ENCODE measurements at places on chromosomes 1 and 21.

DNA sequence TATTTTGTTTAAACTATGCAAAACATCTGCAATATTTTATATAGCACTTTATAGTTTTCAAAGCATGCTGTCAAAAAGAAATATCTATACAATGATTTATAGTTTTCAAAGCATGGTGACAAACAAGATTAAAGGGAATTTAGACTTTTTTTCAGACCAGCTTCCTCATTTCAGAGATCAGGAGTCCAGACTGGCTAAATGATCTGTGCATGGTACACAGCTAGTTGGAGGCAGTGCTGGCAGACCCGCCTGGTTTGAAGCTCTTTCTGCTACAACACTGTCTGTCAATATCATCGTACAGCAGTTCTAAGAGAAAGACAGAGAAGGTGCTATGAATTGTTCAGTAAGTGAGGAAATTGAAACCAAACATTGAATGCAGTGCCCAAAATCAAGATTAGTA is 479.0 kb downstream of the PTBP2 start:
- DNase-seq = no peak

DNA sequence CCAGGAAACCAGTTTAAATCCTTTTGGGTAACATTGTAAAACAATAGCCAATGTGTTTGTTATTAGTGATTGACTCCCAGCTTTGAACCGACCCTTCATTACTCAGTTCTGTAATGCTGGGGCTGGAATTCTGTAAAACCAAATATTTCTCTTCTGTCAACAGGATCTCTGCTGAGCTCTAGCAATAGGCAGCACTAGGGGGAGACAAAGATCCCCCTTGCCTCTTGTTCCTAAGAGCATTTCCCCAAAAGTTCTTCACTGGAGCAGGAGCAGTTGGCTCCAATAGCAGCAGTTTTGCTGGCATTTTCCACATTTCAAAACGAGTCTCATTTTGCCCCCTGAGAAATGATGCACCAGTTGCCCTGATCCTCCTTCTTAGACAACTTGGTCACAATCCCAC is 1671.1 kb downstream of the MRPL39 start:
- no peak for DNase-seq

GRCh38 chr1:202687370-202687769 is 22.9 kb downstream of the SYT2 start:
- DNase-seq = no peak

DNA sequence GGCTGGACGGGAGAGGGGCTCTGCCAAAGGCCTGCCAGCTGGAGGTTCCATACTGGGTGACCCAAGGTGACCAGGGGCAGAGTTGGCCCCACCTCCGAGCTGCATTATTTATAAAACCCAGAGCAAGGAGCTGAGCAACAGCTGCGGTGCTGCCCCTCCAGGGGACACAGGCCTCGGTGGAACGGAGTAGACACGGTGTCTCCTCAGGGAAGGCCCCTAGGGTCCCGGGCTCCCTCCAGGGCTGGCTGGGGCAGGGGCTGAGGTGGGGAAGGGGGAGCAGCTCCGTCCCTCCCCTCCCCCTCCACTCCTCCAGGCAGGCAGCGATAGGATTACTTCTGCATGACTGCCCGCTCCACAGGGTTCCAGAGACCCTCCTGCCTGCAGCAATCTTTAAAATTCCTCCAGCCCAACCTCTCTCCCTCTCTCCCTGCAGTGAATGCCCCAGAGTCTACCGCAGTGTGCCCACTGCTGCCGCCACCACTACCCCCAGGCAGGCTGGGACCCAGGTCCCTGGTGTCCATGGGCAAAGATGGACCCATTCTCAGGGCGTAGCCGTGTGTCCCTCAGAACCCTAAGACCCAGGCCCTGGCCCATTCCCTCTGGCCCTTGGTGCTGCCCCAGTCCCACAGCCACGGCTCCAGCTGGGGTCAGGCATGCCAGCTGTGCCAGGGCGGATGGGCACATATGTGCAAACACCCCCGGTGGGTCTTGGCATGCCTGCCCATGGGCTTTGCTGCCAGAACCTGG is 10.8 kb downstream of the AHDC1 start:
- no peak for DNase-seq

- DNase-seq = no peak
Measured at GRCh38 chr1:68145418-68146126, 86.8 kb downstream of the WLS start.

DNA sequence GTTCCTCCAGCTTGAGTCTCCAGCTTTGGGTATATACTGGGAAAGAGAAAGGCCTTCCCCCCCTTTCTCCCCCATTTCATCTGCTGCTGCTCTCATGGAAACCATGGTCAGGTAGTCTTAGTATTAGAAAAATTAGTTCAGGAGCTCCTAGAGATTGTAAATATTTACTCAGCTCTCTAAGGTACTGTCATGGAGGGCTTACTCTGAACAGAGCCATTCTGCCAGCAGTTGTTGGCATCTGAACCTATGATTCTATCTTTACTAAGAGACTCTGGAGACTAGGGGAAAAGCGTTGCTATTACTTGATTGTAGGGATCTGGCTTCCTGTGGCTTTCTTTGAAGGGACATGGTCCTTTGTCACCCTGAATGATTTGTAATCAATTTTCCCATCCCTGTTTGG is 6.1 kb downstream of the INTS3 start:
- DNase-seq = no peak

DNA sequence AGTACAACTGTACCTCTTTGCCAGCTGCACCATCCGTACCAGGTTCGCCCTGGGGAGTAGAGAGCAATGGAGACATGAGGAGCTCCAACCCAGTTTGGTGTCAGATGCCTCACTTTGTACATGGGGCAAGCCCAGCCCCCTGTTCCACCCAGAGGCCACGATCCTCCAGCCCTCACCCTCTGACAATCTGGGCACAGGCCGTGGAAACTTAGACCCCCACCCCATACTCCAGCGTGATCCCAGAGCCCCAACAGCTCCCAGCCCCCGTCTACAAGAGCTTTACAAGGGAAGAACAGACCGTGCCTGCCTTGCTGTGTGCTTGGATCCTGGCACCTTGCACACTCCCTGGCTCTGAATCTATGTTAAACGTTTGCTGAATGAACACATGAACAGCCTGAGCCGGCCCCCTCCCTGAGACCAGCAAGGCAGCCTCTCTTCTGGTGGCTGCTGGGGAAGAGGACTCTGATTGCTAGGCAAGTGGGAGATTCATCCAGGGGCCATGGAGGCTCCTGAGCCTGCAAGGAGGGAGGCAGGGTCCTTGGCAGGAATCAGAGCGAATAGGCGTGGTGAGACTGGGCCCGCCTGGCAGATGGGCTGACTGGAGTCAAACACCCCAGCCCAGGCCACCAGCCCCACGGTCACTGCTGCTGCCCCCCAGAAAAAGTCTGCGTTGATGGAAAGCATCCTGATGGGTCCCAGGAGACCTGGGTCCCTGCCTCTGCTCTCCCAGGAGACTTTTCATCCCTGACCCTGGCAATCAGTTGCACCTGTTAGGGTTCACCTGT is 12.5 kb upstream of the PEF1 start:
- no peak for DNase-seq

GRCh38 chr1:68495968-68496679 is 758 bp downstream of the DEPDC1 start:
- no peak for DNase-seq

GRCh38 chr1:179016706-179017382 is 8.8 kb upstream of the FAM20B start:
- no peak for DNase-seq

DNA sequence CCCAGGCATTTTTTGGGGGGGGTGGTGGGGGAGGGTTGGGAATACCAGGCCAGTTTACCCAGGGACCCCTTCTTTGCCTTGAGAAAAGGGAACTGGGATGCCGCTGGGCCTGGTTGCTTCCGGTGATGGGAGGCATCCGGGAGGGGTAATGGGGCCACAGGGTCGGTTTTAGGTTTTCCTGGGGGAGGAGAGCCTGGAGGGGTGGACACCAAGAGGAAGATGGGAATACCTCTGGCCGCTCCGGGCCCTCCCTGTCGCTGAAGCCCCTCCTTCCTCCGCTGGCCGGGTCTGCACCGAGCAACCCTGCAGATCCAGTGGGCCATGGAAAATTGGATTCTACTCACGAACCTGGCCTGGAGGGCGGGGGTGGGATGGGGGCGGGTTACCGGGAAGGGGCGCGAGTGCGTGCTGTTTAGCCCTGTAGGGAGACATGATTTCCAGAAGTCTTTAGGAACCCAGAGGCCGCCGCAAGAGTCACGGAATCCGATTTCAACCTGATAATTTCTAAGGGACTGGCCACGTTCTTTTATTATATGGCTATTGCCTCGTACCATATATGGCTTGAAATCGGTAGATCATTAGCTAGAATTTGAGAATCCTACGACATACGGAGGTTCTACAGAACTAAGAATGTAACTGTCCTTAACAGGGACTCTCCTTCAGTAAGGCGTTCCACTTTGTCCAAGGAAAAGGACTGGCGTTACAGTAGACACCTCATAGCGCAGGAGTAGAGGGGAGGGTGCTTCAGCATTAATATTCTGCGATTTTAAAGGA is 749 bp downstream of the AKIRIN1 start:
- DNase-seq = no peak

GRCh38 chr1:31574749-31575368 is 1.5 kb upstream of the TINAGL1 start:
- no peak for DNase-seq

GRCh38 chr1:166952002-166952746 is 23.2 kb downstream of the ILDR2 start:
- no peak for DNase-seq

DNA sequence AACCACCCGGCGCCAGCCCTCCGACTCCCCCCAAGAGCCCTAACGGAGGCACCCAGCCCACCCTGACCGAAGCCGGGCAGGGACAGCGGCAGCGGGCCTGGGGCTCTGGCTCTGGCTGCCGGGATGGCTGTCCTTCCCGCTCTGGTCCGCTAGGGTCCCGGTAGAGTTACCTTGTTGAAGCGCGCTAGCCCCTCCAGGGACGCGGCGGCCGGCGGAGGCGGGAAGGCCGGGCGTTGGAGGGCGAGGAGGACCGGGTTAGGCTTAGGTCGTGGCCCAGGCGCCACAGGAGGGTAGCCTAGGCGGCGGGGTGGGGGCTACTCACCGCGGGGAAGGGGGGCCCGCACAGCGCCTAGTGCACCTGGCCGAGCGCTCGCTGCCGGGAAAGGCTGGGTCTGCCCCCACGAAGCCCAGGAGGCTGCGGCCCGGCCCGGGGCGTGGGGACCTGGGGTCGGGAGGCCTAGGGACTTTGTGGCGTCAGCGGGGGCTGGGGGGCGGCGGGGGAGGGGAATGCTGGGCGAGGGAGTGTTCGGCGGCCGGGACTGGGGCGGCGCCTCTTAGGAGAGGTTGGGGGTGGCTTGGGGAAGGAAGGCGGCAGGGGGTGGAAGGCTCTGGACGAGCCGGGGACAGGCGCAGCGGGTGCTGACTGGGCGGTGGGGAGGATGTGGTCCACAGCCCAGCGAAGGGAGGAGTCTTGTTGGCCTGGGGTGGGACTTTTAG is at the start of gene TRIM17:
TRIM17 (minus strand) TSS at position 645 of the 717 bp plus-strand sequence. CDS start 1,789 bp downstream, outside the sequence.
- peak; percentile 31 for DNase-seq

GRCh38 chr1:148294116-148294807 is 142.2 kb upstream of the NBPF11 start:
- no peak for DNase-seq

- no peak for DNase-seq
Measured at GRCh38 chr21:37128076-37128475, 55.0 kb downstream of the TTC3 start.

DNA sequence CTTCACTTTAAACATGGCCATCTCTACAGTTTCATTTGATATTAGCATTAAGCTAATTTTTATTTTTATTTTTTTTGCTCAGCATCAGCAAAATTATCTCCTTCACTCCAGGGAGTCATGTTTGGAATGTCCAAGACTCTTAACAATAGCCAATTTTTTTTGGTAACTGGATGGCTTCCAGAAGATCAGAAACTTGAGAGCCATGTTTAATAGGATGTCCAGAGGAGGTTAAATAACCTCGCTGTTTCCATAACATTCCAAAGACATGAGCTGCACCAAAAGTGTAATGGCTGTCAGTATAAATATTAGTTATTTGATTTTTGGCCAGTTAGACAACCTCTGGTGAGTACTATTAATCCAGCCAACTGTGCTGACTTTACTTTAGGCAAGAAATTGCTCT is 80.7 kb downstream of the DNTTIP2 start:
- DNase-seq = no peak

DNA sequence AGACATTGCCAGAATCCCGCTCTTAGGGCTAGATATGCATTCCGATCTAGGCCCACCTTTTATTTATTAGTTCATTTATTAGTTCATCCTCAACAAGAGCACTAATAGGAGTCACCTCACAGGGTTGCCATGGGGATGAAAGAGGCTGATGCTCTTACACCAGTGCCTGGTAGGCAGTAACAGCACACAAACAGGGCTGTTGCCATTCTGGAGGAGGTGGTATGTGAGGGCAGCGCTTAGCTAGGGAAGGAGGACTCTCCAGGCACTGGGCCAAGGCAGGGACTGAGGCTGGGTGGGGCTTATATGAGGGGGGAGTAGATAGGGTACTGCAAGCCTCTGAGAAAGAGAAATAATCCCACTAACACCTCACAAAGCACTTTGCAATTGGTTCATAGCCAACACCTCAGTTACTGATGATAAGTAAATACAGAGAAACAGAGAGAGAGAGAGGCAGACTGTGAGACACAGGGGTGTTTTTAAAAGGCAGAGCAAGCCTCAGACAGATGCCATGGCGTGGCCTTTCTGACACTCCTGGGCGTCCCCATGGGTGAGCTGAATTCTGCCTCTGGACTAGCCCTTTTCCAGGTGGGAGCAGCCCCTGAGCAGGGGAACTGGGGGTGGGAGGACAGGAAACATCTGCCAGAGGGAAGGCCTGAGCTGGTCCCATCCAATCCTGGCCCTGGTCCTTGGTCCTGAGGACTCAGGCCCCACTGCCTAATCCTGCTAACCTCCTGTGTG is 5.9 kb downstream of the FCGR2A start:
- DNase-seq = no peak

DNA sequence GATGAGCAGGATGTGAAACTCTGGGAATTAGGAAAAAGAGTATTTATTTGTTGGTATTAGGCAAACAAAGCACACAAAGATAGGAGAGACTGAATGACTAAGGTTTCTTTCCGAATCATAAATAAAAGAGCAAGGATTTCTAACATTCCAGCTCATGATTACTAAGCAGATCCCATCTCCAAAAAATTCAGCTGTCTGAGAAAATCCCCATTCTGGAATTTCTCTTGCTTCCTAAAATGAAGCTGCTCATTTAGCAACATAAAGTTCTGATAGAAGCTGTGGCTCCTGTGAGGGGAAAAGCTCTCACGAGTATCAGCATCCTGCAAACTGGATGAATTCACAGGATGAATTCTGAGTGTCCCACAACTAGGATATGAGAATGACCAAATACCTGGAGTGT is 6.7 kb upstream of the SH2D5 start:
- no peak for DNase-seq

DNA sequence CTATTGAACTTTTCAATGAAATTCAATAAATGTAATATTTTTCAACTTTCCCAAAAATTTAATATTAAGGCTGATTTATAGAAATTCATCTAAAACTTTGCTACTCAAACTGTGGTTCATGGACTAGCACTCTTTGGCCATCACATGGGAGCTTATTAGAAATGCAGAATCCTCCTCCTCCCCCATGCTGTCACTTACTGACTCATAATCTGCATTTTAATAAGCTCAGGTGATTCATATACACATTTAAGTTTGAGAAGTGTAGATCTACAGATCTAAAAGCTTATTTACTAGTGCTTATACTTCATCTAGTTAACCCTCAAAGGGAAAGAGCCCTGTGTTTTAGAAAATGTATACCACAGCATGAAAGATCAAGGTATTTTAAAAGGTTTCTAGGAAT is 84.3 kb downstream of the HS2ST1 start:
- DNase-seq = no peak

All from T-helper 9 cell (primary cell).